Activated T-helper 1 cell treated with Interleukin-2 at 50 U/mL for 16 hours (primary cell): ENCODE measurements at places on chromosomes 12 and 14.

DNA sequence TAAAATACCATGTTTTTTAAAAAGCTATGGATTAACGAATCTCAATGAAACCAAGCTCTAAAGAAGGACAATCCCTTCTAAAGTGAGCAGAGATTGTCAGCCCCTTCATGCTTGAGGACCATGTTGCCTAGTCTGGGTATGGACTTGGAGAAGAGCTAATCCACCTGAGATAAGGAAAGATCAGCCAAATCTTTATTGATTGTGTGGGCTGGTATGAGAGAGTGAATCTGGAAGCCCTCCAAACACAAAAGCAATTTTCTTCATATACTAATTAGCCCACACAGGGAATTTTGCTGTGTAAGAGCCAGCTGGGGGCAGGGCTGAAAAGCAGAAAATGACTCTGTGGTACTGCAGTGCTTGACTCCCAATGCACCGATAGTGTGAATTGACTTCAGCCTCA, 47.4 kb upstream of the DICER1 start:
- no peak for DNase-seq

- DNase-seq: no peak
Observed at GRCh38 chr14:21860172-21860571, 186.6 kb upstream of the OR4E1 start.

GRCh38 chr12:55972911-55973598, 823 bp upstream of the RAB5B start:
- no peak for DNase-seq

GRCh38 chr12:72134246-72135020, 137.7 kb upstream of the TRHDE start:
- DNase-seq: no peak

GRCh38 chr12:77553976-77554619, 276.6 kb upstream of the NAV3 start:
- no peak for DNase-seq

GRCh38 chr12:57169046-57169795, 21.8 kb upstream of the LRP1-AS start:
- DNase-seq: no peak

DNA sequence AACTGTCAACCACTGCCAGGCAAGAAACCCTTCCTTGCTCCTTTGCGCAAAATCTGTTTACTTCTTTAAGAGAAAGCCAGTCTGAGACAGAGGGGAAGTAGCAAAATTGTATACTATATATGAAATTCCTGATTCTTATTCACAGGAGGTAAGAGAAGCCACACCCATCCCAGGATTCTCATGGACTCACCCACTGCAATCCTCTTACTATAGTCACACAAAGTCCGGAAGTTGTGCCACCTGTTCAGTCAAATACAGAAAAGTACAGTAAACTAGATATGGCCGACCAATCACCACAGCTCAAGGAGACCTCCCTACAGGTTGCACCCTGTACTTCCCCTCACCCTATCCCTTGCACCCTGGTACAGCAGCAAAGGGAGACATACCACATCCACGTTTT, 2.9 kb downstream of the PRMT5 start:
- no peak for DNase-seq

GRCh38 chr12:43891856-43892574, 56.1 kb downstream of the TMEM117 start:
- no peak for DNase-seq

DNA sequence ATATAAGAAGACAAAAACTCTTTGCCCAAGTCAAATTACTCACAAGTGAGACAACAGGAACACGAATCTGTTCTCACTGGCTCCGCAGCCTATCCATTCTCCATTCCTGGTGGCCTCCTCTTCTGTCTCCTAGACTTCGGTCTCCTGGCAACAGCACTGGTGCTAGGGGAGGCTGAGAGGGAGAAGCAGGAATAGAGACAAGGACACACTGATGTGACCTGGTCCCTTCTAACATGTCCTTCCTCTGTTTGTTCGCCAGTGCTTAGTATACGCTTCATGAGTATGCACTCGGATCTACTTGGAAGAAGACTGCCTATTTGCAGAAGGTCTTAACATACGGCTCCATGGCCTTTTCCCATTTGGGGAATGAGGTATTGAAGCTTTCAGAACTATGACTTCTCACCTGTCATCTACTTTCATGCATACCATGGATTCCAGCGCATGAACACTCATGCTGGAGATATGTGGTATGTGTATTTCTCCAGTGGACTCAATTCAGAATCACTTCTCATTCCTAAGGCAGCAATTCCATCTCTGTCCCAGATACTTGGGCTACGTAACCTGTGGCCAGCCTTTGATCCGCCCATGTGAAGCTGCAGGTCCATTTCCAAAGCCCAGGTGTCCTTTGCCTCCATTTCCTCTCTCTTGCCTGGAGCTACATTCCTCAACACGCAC, 33.9 kb downstream of the BHLHE41 start:
- DNase-seq: no peak

- no peak for DNase-seq
Observed at GRCh38 chr12:95385246-95386035, 88.5 kb upstream of the METAP2 start.

GRCh38 chr12:5399266-5399665, 32.6 kb upstream of the NTF3 start:
- DNase-seq: no peak
